ENCODE measurements at places on chromosomes 1 and 21. TPM values are rescaled to one million over a fixed set of nuclear protein-coding genes. Genes with fewer than 3 reads are reported as not detected.

AK5 gene
- total RNA-seq, result 63.6 TPM

RHCE gene
- 1.6 TPM for total RNA-seq

ECM1 gene
- 16.4 TPM for total RNA-seq

MAGOH gene
- total RNA-seq, result 53.8 TPM

RPTN gene
- total RNA-seq, result not detected

KRTAP21-2 gene
- total RNA-seq, result not detected

CNTN2 gene
- not detected for total RNA-seq

NCF2 gene
- 0.16 TPM for total RNA-seq

CFAP107 gene
- total RNA-seq, result not detected

LY9 gene
- not detected for total RNA-seq

MAD2L2 gene
- 29.0 TPM for total RNA-seq

TMPRSS3 gene
- not detected for total RNA-seq

HSPA6 gene
- 4.4 TPM for total RNA-seq

MATN1 gene
- total RNA-seq, result not detected

SPOCD1 gene
- total RNA-seq, result 17.4 TPM

LINGO4 gene
- not detected for total RNA-seq

CELA3B gene
- total RNA-seq, result not detected

Data from bronchial smooth muscle cell (primary cell).